GF-D8 (cell line): ENCODE measurements at places on chromosomes 12 and 14.

DNA sequence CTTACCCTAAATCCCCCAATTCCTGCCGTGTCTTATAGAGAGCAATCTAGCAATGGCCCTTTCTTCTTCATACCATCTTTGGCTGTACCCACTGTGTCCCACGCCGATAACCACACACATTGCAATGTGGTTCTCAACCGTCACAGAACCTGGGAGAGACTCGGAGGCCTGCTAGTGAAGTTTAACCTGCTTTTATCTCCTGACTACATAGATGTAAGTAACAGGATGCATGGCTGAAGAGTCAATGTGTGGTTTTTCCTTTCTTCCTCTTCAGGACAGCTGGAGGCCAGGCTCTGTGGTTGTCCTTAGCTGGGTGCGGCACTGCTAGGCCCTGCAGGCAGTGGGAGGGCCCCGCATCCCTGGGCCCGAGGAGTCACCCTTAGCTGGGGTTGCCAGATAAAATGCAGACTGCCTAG lies 51.3 kb downstream of the ZNF664 start:
- DNase-seq, result peak; percentile 87

DNA sequence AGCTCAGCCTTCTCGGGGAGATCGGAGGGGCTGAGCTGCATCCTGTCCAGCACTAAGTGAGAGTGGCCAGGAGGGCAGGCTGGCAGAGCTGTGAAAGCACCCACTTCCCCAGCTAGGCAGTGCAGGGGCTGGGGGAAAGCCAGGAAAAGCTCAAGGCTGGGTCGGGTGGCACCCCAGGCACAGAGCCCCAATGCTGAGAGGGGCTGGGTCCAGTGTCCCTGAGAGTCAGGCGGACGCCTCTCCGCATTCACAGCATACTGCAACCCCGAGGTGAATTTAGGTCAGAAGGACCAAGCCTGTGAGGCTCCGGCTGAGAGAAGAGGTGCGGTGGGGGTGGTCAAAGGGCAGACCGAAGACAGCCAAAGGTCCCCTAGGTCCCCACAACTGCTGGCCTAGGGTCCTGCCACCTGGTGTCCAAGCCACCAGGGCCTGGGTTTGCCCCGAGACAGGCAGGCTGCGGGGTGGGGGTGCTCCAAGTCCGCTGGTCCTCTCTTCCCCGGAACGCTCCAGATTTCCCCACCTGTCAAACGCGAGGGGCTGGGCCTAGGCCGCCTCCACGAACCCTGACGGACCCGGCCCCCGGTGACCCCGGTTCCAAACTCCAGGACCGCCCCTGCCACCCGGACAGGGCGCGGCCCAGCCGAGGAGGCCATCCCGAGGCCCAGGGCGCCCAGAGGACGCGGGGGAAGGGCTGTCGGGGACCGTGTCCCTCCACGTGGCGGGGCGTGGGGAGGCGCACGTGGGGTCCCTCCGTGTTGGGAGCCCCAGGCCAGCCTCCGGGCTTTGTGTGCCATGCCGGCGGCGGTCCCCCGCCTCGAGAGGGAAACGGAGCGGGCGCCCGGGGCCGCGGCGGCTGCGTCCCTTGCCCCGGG lies 527 bp downstream of the CAMKK2 start:
- DNase-seq, result no peak

- DNase-seq, result no peak
Measured at GRCh38 chr12:18919871-18920511, 182.1 kb downstream of the CAPZA3 start.

DNA sequence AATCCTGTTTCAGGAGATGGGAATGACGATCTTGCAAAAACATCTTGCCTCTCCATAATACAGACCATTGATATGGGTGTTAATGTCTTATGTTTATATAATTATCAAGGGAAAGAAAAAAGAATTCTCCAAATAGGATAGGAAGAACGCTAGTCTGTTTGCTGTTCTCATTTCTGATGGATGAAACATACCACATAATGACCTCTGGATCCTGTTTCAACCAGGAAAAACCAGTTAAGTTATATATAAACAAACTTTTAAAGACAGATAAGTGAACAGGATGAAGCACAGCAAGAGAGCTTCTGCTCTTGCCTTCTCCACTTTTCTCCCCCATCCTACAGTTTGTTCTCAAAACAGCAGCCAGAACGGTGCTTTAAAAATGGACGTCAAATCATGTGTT lies 27.8 kb downstream of the COQ6 start:
- DNase-seq, result no peak

GRCh38 chr14:56005191-56006053 lies 112.8 kb upstream of the PELI2 start:
- no peak for DNase-seq

GRCh38 chr14:36504771-36505175 lies 15.3 kb downstream of the NKX2-1 start:
- no peak for DNase-seq

GRCh38 chr12:90060031-90060430 lies 351.4 kb upstream of the ATP2B1 start:
- no peak for DNase-seq

DNA sequence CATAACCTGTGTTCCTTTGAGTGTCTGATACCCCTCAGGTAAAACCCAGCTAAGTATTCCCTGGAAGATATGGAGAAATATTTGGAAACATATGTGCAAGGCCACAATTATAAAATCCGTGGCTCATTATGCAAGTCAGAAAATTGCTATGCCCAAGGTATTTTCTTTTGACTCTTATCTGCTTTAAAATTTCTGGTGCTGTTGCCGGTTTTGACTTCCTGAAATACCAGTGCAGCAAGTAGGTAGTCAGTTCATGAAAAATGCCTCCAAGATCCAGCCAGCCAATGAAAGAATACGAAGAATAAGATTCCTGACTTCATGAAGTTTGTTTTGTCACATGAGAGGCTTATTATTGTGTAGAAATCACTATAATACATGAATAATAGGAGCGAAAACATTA lies 20.2 kb upstream of the FUT8 start:
- DNase-seq, result no peak

GRCh38 chr12:62767946-62768345 lies 167.0 kb downstream of the PPM1H start:
- no peak for DNase-seq

GRCh38 chr12:12323591-12323990 lies 26.5 kb downstream of the MANSC1 start:
- no peak for DNase-seq

DNA sequence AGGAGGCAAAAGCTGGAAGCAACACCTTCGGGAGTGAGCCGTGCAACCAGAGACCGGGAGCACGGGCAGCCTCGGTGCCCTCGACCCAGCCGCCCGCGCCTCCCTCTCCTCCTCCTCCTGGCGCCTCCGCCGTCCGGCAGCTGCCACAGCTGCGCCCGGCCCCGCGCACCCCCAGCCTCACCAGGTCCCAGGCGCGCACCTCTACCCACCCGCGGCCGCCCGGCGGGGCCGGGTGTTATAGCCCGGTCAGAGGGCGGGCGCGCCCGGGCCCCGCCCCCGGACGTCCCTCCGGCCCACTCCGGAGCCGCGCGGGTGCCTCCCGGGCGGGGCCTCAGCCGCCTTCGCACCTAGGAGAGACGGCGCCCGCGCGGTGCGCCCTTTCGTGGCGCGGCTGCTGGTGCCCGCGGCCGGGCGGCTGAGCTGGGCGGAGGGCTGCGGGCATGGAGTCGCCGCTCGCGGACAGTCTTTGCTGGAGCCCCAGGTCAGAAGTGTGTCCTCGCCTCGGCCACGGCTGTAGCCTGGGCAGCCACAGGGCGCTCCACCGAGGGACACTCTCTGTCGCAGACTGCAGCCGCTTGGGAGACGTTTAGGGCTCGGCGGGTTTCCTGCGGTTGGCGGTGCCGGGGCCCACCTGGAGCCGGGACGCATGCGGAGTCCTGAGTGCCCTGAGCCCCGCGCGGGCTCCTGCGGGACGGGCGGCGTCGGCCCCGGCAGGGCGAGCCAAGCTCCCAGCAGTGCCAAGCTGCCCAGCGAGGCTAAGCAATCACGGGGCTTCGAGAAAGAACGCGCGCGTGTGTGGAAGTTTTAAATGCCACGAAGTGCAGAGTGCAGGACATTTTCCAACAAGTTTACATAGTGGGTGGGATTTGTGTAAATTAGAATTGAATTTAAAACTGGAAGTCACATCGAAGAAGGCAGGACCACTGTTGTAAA lies at the start of gene CPM:
TSS of gene CPM (minus strand) at position 211 of the 933 bp plus-strand sequence. CDS start 334 bp downstream, outside the sequence.
- DNase-seq, result no peak

- DNase-seq, result no peak
Measured at GRCh38 chr12:107670999-107671643, 14.5 kb upstream of the PWP1 start.

- no peak for DNase-seq
Measured at GRCh38 chr12:76551482-76551888, 8.1 kb downstream of the OSBPL8 start.

- no peak for DNase-seq
Measured at GRCh38 chr14:101878822-101879528, 85.4 kb upstream of the DYNC1H1 start.

GRCh38 chr12:7542046-7542445 lies 38.5 kb upstream of the CD163 start:
- DNase-seq, result no peak

- DNase-seq, result no peak
Measured at GRCh38 chr14:71141701-71142374, 234.6 kb downstream of the PCNX1 start.

GRCh38 chr12:32003654-32004053 lies 44.4 kb downstream of the RESF1 start:
- DNase-seq, result no peak

DNA sequence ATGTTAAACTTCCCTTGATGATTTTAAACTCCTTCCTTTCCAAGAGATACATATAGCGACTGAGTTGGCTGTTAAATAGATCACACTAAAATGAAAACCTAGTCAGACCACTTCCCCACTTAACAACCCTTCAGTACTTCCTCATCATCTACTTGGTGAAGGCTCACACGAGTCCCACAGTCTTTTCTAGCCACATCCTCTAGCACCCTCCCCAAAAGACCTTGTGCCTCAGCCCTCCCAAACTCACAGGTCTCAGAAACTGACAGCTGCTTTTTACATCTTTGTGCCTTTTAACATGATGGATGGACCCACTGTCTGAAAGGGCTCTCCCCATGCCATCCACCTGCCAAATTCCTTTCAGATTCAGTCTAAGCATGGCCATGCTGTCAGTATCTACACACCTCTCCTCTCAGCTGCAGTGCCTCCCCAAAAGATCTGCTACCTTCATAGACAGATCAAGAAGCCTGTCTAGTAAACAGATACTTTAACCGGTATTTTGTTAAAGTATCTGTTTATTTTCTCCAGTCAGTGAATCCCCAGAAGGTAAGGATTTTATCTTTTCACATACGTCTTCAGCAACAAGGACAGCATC lies 65.1 kb upstream of the GPHB5 start:
- no peak for DNase-seq

DNA sequence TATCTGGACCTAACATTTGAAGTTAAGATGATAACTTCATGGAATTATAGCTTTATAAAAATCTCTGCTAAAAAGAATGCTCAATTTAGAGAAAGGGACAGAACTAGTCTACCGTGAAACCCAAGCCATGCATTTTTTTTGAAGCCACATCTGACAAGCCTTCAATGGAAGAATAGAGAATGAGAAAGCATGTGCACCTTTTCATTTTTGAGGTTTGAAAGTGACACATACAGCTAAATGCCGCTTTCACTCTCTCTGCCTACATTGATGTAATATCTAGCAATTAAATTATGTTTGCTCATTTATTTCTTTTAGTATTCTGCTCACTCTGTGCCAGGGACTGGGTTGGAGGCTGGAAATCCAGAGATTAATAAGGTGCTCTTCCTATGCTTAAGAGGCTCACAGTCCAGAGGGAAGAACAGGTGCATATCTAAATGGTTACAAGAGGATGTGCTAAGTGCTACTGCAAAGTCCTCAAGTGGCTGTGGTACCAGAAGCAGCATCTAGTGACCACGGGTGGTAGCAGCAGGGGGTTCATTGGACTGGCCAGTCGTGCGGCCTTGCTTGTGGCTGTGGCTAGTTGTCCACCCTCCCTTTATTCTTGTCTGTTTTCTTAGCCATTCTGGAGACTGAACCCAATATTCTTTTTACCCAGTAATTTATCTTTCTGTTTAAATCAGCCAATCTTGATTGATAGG lies 60.4 kb downstream of the PPP1R36 start:
- DNase-seq, result no peak

- no peak for DNase-seq
Measured at GRCh38 chr12:49432616-49433015, 65.4 kb downstream of the SPATS2 start.
